ENCODE measurements at places on chromosomes 1 and 21. TPM values are rescaled to one million over a fixed set of nuclear protein-coding genes. Genes with fewer than 3 reads are reported as not detected.

DNA sequence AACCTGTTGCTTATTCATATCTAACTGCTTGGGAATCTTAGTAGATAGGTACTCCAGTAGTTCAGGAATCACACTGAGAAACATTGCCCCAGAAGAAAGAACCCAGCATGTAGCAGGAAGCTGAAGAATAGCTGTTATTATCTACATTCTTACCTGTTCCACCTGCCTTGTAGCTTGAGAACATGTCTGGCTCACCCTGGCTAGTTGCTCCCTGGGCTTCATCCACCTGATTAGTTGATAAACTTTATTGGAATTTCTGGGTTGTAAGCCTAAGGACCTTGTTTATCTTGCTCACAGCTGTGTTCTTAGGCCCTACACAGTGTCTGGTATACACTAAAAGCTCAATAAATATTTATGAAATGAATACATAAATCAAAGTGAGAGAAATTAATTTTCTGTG is 106.3 kb upstream of the DMRTA2 start:
- H3K36me3 ChIP-seq: no peaks in the 10 kb centered on the region
- H3K27ac ChIP-seq: no peak overlapping the region
- no peak overlapping the region for H3K4me3 ChIP-seq
- no peaks in the 10 kb centered on the region for H3K27me3 ChIP-seq
- H3K4me1 ChIP-seq: no peaks in the 10 kb centered on the region

DNA sequence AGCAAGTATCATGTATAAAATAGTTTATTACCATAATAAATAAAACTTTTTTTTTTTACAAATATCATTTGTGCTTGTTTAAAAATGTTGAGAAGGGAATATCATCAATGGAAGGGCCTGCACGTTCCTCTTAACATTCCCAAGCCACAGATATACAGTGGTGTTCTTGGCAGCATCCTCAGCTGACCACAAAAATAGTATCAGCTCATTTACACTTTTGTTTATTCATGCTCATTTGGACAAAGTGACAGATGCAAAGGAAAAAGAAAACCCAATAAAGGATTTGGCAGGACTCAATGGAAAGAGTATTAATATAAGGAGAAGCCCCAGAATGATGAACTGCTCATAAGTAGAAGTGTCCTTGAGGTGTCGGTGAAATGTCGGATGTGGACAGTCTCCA is 349.6 kb downstream of the HHAT start:
- no peaks in the 10 kb centered on the region for H3K4me1 ChIP-seq
- DNase-seq: no peak
- no peak overlapping the region for H3K27ac ChIP-seq
- H3K4me3 ChIP-seq: no peak overlapping the region
- no peaks in the 10 kb centered on the region for H3K27me3 ChIP-seq
- H3K36me3 ChIP-seq: no peaks in the 10 kb centered on the region

GRCh38 chr1:117814856-117815797 is 114.3 kb downstream of the GDAP2 start:
- H3K4me1 ChIP-seq: no peaks in the 10 kb centered on the region
- DNase-seq: no peak
- H3K27ac ChIP-seq: no peak overlapping the region
- no peaks in the 10 kb centered on the region for H3K36me3 ChIP-seq
- no peak overlapping the region for H3K4me3 ChIP-seq

Gene NTRK1
- total RNA-seq: not detected

DNA sequence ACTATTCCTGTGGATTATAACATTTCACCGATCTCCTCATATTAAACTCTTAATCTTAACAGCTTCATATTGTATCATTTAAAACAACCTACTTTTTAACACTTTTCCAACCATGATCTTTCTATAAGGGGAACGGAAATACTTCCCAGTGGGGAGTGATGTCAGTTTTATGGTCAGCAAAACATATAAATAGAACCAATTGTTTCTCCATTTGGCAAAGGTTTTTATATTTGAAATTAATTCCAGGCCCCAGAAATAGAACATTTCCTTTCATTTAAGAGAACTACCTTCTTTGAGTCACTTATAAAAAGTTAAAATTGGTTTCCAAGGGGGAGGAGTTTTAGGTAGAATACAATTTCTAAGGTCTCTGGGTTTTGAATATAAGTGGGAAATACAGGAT is 189.6 kb downstream of the TGFBR3 start:
- 0 out of 2 replicates have a peak, but pooled peaks cover 8% of the 10 kb centered on the region for H3K36me3 ChIP-seq
- H3K4me3 ChIP-seq: no peak overlapping the region
- H3K4me1 ChIP-seq: peaks cover 22% of the 10 kb centered on the region

DNA sequence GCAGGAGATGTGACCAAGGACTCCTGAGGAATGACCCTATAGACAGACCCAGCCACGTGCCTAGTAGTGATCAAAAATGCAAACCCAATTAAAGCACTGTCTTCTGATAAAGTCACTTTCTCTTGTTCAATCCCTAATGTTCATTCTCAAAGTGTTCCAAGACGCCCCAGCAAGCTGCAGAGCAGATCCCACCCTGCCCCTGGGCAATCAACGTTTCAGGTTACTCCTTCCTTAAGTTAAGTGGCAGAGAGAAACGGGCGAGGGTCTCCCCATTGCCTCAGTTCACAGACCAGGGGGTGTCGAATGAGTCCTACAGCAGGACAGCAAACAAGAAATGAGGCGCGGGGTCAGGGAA is 699 bp upstream of the RGS2 start:
- DNase-seq: no peak
- H3K36me3 ChIP-seq: no peaks in the 10 kb centered on the region
- peak overlapping the region; percentile 71 for H3K4me3 ChIP-seq
- H3K4me1 ChIP-seq: peaks cover 17% of the 10 kb centered on the region
- H3K27ac ChIP-seq: peak overlapping the region; percentile 42
- H3K27me3 ChIP-seq: no peaks in the 10 kb centered on the region

GRCh38 chr1:229434641-229435051 is 752 bp upstream of the ACTA1 start:
- H3K4me3 ChIP-seq: no peak overlapping the region
- no peaks in the 10 kb centered on the region for H3K36me3 ChIP-seq
- H3K27me3 ChIP-seq: no peaks in the 10 kb centered on the region
- no peaks in the 10 kb centered on the region for H3K4me1 ChIP-seq
- DNase-seq: no peak

DNA sequence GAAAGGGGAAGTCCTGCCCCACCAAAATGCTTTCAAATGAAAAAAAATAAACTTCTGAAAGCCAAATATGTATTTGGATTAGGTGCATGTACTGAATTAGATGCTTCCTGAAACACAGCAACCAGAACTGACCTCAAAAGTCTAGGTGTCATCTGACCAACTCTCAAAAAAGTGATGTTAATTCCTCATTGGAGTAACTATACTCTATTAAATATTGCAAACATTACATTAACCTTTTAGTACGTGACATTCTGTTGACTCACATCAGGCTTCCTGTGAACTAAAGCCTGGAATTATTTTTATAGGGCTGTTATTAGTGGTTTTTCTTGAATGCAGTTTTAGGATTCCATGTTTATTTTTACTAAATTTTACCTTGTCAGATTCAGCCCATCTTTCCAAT is 73.5 kb downstream of the ASTN1 start:
- no peaks in the 10 kb centered on the region for H3K4me1 ChIP-seq
- H3K4me3 ChIP-seq: no peak overlapping the region
- peaks cover 14% of the 10 kb centered on the region for H3K27me3 ChIP-seq
- no peaks in the 10 kb centered on the region for H3K36me3 ChIP-seq
- DNase-seq: peak; percentile 39

Gene VSIG8
- not detected for total RNA-seq

GRCh38 chr1:103002005-103002404 is 106.3 kb downstream of the COL11A1 start:
- H3K27ac ChIP-seq: no peak overlapping the region
- DNase-seq: no peak
- H3K36me3 ChIP-seq: no peaks in the 10 kb centered on the region
- no peak overlapping the region for H3K4me3 ChIP-seq

All from PC-9 (cell line).